ENCODE measurements at places on chromosomes 3 and 15. TPM values are rescaled to one million over a fixed set of nuclear protein-coding genes. Genes with fewer than 3 reads are reported as not detected.

GRCh38 chr15:74253211-74253921 lies 17.2 kb downstream of the CCDC33 start:
- no peak overlapping the region for H3K4me3 ChIP-seq
- H3K27ac ChIP-seq, result no peak overlapping the region
- H3K4me1 ChIP-seq, result peaks cover 6% of the 10 kb centered on the region
- no peaks in the 10 kb centered on the region for H3K36me3 ChIP-seq
- H3K27me3 ChIP-seq, result peaks cover 67% of the 10 kb centered on the region

DNA sequence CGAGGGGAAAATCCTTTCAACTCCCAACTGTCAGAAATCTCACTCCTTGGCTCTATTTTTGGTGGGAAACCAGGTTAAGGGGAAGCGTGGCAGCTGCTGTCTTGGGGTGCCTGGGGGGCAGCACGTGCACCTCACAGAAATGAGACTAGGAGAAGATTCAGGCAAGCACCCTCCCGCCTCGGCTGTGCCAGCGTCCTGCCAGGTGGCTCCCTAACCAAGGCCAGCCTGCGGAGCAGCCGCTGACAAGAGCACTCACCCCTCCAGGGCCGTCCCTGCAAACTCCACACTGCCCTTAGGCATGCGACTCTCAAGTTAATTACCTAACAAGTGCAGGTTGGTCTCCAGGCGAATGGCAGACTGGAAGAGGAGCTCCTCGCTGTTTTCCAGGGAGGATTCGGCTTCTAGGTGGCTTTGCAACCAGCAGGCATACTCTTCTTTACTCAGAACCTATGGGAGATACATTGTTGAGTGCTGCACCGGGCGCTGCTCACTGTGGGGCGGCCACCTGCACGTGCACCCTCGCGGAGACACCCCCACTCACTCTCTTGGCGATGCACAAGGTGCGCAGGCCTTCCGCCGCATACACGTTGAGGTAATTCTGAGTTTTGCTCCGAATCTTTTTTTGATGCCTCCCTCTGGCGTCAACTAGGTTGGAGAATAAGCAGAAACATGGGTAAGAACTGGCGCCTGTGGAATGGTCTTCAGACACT lies 155.3 kb downstream of the ATP10A start:
- H3K4me3 ChIP-seq, result no peak overlapping the region
- no peaks in the 10 kb centered on the region for H3K4me1 ChIP-seq
- no peaks in the 10 kb centered on the region for H3K27me3 ChIP-seq
- no peak for DNase-seq
- H3K36me3 ChIP-seq, result no peaks in the 10 kb centered on the region
- no peak overlapping the region for H3K27ac ChIP-seq

DNA sequence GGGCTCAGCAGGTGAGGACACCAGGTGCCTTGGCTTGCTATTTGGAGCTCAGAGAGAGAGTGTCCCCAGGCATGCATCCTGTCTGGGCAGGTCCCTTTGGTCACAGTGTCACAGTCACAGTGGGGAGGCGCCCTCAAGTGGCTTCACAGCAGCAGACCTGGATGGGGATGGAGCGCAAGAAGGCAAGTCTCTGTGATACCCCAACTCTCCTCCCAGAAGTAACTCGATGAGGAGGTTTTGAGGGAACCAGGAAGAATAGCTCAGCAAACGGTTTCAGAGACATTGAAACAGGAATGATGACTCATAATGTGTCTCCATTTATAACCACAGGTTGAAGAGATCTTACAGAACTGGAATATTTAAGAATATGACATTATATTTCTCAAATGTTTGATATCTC lies 66.5 kb upstream of the SH3GL3 start:
- peaks cover 20% of the 10 kb centered on the region for H3K4me1 ChIP-seq
- H3K4me3 ChIP-seq, result no peak overlapping the region
- peaks cover 26% of the 10 kb centered on the region for H3K27me3 ChIP-seq
- no peak overlapping the region for H3K27ac ChIP-seq

GRM7 gene
- total RNA-seq, result not detected

GRCh38 chr15:63655683-63656372 lies 58.6 kb downstream of the FBXL22 start:
- peaks cover 9% of the 10 kb centered on the region for H3K36me3 ChIP-seq
- no peak overlapping the region for H3K27ac ChIP-seq
- H3K4me3 ChIP-seq, result no peak overlapping the region

RPL15 gene
- 1,190 TPM for total RNA-seq

GRCh38 chr3:188421151-188421821 lies 267.3 kb downstream of the LPP start:
- no peaks in the 10 kb centered on the region for H3K27me3 ChIP-seq
- no peak overlapping the region for H3K4me3 ChIP-seq
- H3K4me1 ChIP-seq, result peaks cover 6% of the 10 kb centered on the region
- no peaks in the 10 kb centered on the region for H3K36me3 ChIP-seq
- H3K27ac ChIP-seq, result no peak overlapping the region

TBL1XR1 gene
- total RNA-seq, result 206 TPM

DNA sequence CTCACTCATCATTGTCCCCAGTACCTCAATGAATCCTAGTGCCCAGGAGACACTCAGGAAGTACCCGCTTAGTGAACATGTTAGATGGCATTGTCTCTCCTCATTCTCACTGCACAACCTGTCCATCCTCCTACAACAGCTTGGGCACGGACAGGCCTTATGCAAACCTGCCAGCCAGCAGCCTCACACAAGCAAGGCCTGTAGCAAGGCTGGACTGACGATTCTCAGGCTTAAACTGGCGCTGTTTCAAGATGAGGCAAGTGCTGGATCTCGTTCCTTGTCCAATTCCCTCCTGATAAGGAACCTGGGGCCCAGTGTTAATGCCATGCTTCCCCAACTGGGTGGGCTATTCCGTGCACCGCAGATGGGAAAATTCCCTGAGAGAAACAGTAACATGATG lies 59.0 kb downstream of the CDCP1 start:
- no peak for DNase-seq
- H3K27ac ChIP-seq, result no peak overlapping the region
- H3K4me1 ChIP-seq, result no peaks in the 10 kb centered on the region
- H3K4me3 ChIP-seq, result no peak overlapping the region
- H3K27me3 ChIP-seq, result no peaks in the 10 kb centered on the region

Measured in Calu3 (cell line).